ENCODE measurements at places on chromosomes 12 and 14.

GRCh38 chr14:87076146-87076545 is 916.8 kb downstream of the GALC start:
- DNase-seq, result no peak

GRCh38 chr14:33454022-33454595 is 496.8 kb downstream of the EGLN3 start:
- no peak for DNase-seq

DNA sequence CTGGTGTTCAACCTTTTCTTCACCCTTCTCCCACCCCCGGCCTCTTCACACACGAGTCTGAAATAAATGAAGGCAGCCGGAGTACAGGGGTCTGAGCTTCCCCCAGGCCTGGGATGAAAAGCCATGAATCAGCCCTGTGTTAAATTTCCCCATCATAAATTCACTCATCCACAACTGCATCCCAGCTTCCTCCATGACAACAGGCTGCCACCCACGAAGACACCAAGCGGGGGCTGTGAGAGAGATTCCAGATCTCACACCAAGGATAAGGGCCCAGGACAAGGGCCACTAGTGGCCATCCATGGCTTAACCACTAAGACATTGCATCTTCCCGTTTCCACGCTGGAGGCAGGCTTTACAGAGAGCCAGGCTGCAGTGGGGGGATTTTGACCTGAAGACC is 93.9 kb upstream of the NCOR2 start:
- DNase-seq, result no peak

DNA sequence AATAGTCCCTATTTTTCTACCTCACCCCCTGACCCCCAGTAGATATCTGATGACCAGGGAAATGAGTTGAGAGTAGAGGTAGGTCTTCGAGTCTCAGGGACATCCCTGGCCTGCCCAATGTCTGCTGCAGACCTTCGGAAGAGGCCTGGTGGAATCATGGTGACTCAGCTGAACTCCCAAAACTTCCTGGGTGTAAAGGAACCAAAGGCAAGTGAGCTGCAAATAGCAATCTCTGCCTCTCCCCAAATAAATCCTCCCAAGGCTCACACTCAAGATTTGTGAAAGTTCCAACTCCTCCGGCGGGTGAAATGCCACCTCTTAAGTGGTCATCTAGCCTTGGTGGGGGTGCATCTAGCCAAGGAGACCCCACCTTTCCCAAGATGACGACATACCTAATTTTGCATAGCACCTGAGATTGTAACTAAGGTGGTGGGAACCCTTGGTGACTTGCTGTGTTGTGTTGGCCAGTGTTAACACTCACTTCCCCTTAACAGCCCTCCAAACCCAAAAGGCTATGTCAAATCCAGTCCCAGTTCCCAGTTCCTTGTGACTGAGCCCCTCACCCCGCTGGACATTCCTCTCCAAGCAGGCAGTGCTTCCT is 6.3 kb downstream of the ZFP36L1 start:
- DNase-seq, result no peak

DNA sequence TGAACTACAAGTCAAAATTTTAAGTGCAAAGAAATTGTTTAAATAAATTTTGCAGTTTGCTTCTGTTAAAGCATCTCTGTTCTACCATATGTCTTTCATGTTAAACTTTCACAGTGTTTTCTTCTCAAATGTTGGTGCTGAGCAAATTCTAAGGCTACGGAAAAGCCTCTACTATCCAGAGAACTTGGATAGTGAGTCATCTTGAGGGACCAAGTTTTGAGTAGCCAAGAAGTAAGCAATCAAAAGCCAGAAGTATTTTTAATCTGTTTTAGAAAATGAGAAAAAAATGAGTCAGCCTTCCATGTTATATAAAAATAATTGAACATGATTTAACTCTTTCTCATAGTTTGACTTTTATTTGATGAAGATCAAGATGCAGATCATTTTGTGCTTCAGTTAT is 3.3 kb downstream of the BRMS1L start:
- no peak for DNase-seq

DNA sequence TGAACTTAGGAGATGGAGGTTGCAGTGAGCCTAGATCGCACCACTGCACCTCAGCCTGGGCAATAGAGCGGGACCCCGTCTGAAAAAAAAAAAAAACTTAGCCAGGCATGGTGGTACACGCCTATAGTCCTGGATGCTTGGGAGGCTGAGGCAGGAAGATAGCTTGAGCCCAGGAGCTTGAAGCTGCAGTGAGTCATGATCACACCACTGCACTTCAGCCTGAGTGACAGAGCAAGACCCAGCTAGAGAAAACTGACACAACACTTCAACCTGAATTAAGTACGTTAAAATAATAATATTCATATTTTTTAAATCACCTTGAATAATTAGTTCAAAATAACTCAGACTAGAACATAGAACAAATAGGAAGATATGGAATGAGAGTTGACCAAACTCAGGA is 5.7 kb upstream of the CATSPERB start:
- no peak for DNase-seq

DNA sequence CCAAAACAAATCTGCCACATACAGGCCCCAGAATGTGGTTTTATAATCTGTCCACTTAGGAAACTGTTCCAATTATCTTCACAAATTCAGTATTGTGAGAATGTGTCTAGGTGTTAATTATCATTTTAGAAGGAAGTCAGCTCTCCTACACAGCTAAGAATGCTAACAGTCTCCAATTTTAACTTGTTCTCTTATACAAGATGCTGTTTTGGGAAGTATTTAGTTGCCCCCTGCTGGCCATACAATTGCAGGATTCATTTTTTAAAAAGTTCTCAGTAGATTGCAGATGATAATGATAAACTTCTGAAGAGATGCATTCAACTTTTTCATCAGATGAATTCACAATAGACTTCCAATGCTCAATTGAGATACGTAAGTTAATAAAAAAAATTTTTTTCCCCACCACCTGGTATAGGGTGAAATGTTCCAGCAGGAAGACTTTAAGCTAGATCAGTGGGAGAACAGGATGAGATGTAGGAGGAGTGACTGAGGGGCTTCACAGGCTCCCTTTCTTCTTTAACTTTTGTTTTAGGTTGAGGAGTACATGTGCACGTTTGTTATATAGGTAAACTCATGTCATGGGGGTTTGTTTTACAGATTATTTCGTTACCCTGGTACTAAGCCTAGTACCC is 27.3 kb upstream of the OSBPL8 start:
- DNase-seq, result peak; percentile 32

- DNase-seq, result peak; percentile 35
Measured at GRCh38 chr12:53344824-53345485, 8.8 kb upstream of the SP7 start.

GRCh38 chr14:94100847-94101246 is 9.7 kb upstream of the IFI27 start:
- no peak for DNase-seq
